ENCODE measurements at places on chromosomes 1 and 21.

- DNase-seq = no peak
Measured at GRCh38 chr1:153431002-153431401, 14.7 kb downstream of the S100A7A start.

GRCh38 chr1:112882271-112882744 lies 73.7 kb downstream of the SLC16A1 start:
- no peak for DNase-seq

GRCh38 chr1:201675143-201675542 lies 136.2 kb downstream of the NAV1 start:
- DNase-seq = no peak

DNA sequence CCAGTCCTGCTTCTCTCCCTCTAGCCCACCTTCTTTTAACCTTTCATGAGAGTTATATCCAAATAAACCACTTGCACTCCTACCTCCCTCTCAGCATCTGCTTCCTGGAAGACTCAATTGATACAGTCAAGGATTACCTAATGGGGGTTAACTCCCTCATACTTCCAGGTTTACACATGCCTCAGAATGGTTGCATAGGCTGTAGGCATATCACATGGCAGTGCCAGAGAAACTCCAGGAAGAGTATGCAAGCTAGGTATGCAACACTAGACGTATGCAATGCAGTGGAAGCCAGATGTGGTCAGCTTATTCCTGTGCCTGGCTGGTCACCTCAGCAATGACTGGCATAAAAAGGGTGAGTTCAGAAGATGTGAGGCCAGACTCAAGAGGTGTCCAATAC lies 32.7 kb upstream of the VANGL1 start:
- no peak for DNase-seq

- DNase-seq = no peak
Measured at GRCh38 chr1:178875936-178876335, 5.1 kb upstream of the ANGPTL1 start.

Measured in nucleus accumbens (tissue), 56 donors.